ENCODE measurements at places on chromosomes 2 and 18.
A peak's percentile ranks its signal among the peaks of the same experiment; 100 is the strongest.

GRCh38 chr2:102063487-102063911, 71.7 kb downstream of the IL1R2 start:
- H3K27me3 ChIP-seq: no peaks in the 10 kb centered on the region
- no peak overlapping the region for H3K4me3 ChIP-seq
- H3K36me3 ChIP-seq: no peaks in the 10 kb centered on the region
- H3K27ac ChIP-seq: no peak overlapping the region
- DNase-seq: no peak

GRCh38 chr2:102006886-102007278, 15.1 kb downstream of the IL1R2 start:
- no peaks in the 10 kb centered on the region for H3K36me3 ChIP-seq
- H3K27ac ChIP-seq: no peak overlapping the region
- DNase-seq: no peak
- peaks cover 9% of the 10 kb centered on the region for H3K27me3 ChIP-seq
- H3K4me1 ChIP-seq: peaks cover 2% of the 10 kb centered on the region
- no peak overlapping the region for H3K4me3 ChIP-seq

DNA sequence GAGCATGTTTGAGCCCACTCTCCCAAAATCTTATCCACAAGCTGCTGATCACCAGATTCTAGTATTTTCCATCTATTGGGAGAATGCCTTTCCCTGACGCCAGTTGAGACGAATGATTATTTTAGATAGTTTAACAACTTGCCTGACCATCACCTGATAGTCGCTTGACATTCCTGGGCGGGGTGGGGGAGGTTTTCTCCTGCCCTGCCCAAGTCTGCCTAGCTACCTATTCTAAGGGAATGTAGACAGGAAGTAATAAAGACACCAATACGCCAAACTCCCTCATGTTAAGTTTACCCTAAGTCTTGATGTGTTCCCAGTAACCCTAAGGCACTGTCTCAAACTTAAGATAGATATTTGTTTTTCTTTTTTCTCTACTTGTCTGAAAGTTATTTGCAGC, 4.6 kb upstream of the ACAA2 start:
- peak overlapping the region; percentile 97 for H3K27ac ChIP-seq
- no peaks in the 10 kb centered on the region for H3K27me3 ChIP-seq
- H3K4me1 ChIP-seq: peaks cover 63% of the 10 kb centered on the region
- peaks cover 44% of the 10 kb centered on the region for H3K36me3 ChIP-seq

GRCh38 chr2:10165861-10166675, 43.5 kb downstream of the RRM2 start:
- H3K27me3 ChIP-seq: no peaks in the 10 kb centered on the region
- peaks cover 10% of the 10 kb centered on the region for H3K36me3 ChIP-seq
- no peak overlapping the region for H3K27ac ChIP-seq
- H3K4me1 ChIP-seq: peaks cover 3% of the 10 kb centered on the region
- no peak overlapping the region for H3K4me3 ChIP-seq
- no peak for DNase-seq

GRCh38 chr18:32354518-32354917, 116.2 kb downstream of the GAREM1 start:
- no peaks in the 10 kb centered on the region for H3K36me3 ChIP-seq
- no peaks in the 10 kb centered on the region for H3K4me1 ChIP-seq
- peaks cover 14% of the 10 kb centered on the region for H3K27me3 ChIP-seq

DNA sequence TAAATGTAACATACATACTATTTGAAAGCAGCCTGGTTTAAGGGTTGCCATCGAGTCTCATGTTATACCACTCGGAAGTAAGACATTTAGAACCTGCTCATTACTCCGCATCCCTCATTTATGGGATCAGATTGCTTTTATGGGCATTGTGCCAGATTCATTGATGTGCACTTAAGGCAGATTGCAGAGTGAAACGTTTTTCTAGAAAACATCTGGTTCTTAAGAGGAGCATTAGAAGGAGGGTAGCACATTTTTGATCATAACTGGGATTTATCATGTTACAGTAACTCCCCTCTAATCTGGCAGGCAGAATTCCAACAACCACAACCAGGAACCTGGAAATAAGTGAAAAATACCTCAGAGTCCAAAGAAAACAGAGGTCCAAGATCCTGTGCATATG, 74.2 kb upstream of the GALNT3 start:
- DNase-seq: no peak
- H3K36me3 ChIP-seq: peaks cover 7% of the 10 kb centered on the region
- no peak overlapping the region for H3K27ac ChIP-seq
- H3K4me3 ChIP-seq: no peak overlapping the region
- H3K27me3 ChIP-seq: no peaks in the 10 kb centered on the region

DNA sequence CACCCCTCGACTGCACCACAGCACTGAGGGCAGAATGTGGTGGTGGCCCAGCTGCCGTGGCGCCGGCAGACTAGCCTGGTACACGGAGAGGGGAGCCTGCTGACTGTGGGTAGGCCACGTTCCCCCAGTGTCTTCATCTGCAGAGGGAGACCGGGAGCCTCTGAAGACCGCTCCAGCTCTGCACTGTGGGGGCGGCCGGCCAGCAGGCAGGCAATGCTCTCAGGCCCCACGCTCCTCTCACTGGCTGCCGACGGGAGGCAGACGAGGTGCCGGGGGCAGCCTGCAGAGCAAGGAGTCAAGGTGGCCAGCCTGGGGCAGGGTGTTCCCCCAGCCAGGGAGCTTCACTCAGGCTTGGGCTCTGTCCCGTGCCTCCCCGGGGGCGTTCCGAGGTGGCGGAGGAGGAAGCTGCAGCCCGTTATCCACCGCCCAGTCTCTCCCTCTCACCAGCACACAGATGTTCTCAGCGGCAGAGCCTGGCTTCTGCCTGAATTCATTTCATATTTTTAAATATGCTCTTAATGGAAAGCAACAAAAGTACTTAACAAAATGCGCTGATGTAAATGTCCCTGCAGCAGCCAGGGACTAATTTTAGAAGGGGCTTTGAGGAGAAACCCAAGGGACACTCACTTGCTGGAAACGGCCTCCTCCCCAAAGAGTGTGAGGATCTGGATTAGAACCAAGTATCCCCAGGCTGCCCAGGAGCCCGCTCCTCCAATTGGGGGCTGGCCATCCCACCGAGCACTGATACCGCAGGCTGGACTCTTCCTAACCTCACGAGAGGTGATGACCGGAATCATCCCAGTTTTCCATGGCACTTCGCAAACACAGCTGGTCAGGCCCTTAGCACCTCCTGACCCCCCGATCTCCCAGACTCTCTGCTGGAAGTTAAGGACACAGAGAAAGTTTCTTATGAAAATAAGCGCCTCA, 87.8 kb downstream of the HDAC4 start:
- H3K27me3 ChIP-seq: no peaks in the 10 kb centered on the region
- peaks cover 8% of the 10 kb centered on the region for H3K4me1 ChIP-seq
- H3K27ac ChIP-seq: no peak overlapping the region
- peaks cover 25% of the 10 kb centered on the region for H3K36me3 ChIP-seq

- H3K4me1 ChIP-seq: peaks cover 7% of the 10 kb centered on the region
- peak overlapping the region; percentile 44 for H3K4me3 ChIP-seq
- H3K36me3 ChIP-seq: no peaks in the 10 kb centered on the region
- DNase-seq: no peak
- H3K27ac ChIP-seq: no peak overlapping the region
- peaks cover 21% of the 10 kb centered on the region for H3K27me3 ChIP-seq
Observed at GRCh38 chr2:189178726-189179569, 613 bp downstream of the COL5A2 start.

DNA sequence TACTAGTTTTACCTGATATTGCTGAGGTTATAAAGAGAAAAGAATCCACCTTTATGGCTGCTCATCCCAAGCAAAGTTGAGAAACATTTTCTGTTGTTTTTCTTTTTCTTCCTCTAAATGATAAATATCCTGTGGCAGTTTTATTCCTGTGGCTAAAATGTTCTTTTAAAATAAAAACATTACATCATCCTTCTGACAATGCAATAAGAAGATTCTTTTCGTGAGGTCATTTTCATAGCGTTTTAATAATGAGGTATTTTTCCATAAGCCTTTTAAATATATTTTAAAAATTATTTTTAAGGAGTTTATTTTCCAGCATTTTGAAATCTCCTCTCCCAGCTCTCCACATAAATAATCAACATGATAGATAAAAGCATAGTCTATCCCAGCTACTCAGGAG, 52.8 kb upstream of the EPB41L3 start:
- H3K27ac ChIP-seq: no peak overlapping the region
- H3K36me3 ChIP-seq: no peaks in the 10 kb centered on the region
- no peak overlapping the region for H3K4me3 ChIP-seq

- H3K27ac ChIP-seq: no peak overlapping the region
- no peaks in the 10 kb centered on the region for H3K27me3 ChIP-seq
- DNase-seq: no peak
Observed at GRCh38 chr2:66843847-66844246, 408.9 kb downstream of the MEIS1 start.

- H3K27me3 ChIP-seq: peaks cover 11% of the 10 kb centered on the region
- H3K27ac ChIP-seq: no peak overlapping the region
Observed at GRCh38 chr2:86235196-86235980, 36.1 kb downstream of the MRPL35 start.

DNA sequence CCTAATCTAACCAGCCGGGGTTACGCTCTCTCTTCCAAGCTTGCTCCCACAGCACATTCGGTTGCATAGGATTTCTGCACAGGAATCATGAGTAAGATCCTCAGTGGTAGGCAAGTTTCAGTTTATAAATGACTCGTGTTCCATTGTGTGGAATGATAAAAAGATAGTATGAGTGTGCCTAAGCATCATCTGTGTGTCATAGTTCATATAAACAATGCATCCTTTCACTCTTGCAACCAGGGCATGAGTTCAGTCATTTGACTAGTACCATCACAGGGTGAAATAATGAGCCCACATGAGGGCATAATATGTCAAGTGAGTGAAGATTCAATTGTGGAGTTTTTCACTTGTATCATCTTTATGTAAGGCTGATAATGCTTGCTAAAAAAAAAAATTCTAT, 417.1 kb upstream of the CDH2 start:
- no peaks in the 10 kb centered on the region for H3K4me1 ChIP-seq
- H3K27ac ChIP-seq: no peak overlapping the region
- H3K4me3 ChIP-seq: no peak overlapping the region
- no peak for DNase-seq
- no peaks in the 10 kb centered on the region for H3K36me3 ChIP-seq
